CD4-positive, alpha-beta T cell (primary cell): ENCODE measurements at places on chromosomes 12 and 14. TPM values are rescaled to one million over a fixed set of nuclear protein-coding genes. Genes with fewer than 3 reads are reported as not detected.

DNA sequence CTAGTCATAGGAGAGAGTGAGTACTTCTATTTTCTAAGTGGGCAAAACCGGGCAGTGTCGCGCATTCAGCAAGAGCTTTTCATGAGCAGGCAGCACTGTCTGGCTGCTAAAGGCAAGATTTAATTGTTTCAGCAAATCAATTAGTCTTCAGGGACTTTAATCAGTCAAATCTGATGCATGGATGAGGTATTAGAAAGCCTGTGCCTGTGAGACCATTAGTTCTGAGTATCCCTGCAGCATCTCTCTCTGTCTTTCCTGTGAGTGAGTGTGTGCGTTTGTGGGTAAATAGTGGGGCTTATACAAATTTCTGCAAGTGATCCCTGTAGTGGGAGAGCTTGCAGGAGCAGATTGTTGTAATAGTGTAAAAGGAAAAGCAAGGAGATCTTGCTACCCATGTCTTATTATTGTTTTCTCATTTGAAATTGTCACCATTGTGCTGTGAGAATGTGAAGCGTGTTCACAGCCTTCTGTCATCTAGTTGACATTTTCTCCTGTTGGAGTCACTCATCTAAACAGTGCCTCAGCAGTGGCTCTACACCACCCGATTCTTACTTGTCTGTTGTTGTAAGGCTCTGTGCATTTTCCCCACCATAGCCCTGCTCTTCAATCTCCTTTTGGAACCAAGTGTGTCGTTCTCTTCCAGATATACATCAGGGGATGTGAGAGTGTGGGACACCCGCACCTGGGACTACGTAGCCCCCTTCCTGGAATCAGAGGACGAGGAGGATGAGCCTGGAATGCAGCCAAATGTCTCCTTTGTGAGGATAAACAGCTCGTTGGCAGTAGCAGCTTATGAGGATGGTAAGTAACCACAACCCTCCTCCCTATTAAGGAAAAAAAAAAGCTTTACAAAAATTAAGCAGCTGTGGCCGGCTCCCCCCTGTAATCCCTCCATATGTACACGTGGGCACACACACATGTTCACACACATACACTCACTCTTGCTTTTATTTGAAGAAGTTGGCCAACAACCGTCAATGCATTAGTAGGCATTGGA is 53.6 kb downstream of the FBXW8 start:
- H3K4me1 ChIP-seq = peaks cover 5% of the 10 kb centered on the region
- no peaks in the 10 kb centered on the region for H3K27me3 ChIP-seq
- no peak overlapping the region for H3K27ac ChIP-seq
- H3K36me3 ChIP-seq = peaks cover 21% of the 10 kb centered on the region
- no peak overlapping the region for H3K4me3 ChIP-seq

GRCh38 chr12:16579041-16579440 is 26.9 kb downstream of the LMO3 start:
- DNase-seq = no peak
- no peaks in the 10 kb centered on the region for H3K36me3 ChIP-seq
- H3K4me3 ChIP-seq = no peak overlapping the region
- no peak overlapping the region for H3K27ac ChIP-seq
- H3K4me1 ChIP-seq = no peaks in the 10 kb centered on the region

DNA sequence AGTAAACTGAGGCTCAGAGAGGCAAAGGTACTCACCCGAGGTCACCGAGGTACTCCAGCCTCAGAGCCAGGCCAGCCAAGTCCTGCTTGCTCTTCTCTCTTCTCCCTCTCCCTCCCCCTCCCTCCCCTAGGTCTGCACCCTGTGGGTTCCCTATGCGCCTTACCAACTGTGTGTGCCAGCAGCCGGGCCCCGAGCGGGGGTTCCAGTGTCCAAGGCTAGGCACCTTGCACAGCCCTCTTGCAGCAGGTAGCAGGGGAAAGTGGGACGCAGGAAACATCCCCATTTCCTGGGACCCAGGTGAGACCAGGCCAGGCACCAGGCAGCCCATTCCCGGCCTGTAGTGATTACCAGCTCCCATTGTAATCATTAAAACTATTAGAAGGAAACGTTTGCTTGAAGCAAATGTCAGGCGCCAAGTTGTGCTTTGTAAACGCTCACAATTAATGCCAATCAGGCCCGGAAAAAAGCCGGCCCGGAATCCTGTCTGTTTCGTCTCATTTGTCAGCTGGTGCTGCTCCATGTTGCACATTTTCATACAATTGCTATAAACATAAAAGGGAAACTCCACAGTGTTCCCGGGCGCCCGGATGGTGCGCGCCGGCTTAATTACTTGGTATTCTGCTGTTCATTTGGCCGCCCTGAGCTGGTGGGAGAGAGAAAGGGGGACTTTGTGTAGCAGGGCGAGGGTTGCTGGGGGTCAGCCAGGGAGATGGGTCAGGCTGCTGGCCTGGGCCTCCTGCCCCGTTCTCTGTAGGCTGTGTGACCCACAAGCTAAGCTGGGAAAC is 11.9 kb downstream of the FAM222A start:
- H3K4me1 ChIP-seq = no peaks in the 10 kb centered on the region
- H3K4me3 ChIP-seq = no peak overlapping the region
- no peaks in the 10 kb centered on the region for H3K36me3 ChIP-seq
- no peaks in the 10 kb centered on the region for H3K27me3 ChIP-seq

DNA sequence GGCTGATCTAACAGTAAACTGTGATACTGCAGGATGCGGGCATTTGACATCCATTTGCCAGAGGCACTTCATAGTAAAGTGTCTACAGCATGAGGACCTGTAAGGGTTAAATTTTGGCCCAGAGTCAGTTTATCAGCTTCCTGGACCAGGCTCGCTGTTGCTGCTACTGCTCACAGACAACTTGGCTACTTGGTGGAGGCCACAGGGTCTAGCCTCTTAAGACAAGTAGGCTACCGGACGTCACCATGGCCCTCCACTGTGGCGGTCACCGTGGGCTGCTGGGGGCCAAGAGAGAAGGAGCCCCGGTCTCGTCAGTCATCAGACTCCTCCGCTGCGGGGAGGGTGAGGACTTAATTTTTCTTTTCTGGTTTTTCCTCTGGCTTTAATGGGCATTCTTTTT is 117.3 kb upstream of the PZP start:
- H3K27me3 ChIP-seq = no peaks in the 10 kb centered on the region
- no peaks in the 10 kb centered on the region for H3K4me1 ChIP-seq
- H3K4me3 ChIP-seq = no peak overlapping the region
- no peaks in the 10 kb centered on the region for H3K36me3 ChIP-seq
- no peak overlapping the region for H3K27ac ChIP-seq

- no peak overlapping the region for H3K27ac ChIP-seq
- H3K27me3 ChIP-seq = peaks cover 31% of the 10 kb centered on the region
- no peak overlapping the region for H3K4me3 ChIP-seq
- H3K36me3 ChIP-seq = no peaks in the 10 kb centered on the region
These were observed 3.3 kb upstream of the TBC1D30 start for GRCh38 chr12:64821116-64821630.

CLEC1B gene
- total RNA-seq = not detected

GRCh38 chr14:67887478-67887877 is 67.9 kb downstream of the RAD51B start:
- H3K4me3 ChIP-seq = no peak overlapping the region
- no peaks in the 10 kb centered on the region for H3K36me3 ChIP-seq
- no peak for DNase-seq
- H3K4me1 ChIP-seq = no peaks in the 10 kb centered on the region
- H3K27ac ChIP-seq = no peak overlapping the region

TOX4 gene
- 77.4 TPM for total RNA-seq

DNA sequence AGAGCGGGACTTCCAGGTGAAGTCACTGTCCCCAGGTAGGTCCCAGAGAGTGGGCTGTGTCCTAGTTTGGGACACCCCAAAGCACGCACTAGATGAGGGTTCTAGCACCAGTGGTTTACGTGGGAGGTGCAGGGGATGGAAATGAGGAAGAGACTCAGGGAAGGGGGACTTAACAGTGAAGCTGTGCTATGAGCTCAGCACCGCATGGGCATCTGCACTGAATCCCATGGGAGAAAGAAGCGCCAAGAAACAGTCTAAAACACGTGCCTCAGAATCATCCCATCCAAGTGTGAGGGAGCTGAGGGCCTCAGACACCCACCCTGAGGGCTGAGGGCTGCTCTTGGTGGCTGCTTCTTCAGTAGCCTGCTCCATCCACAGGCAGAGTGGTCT is 71.5 kb upstream of the ZFP36L1 start:
- H3K4me1 ChIP-seq = no peaks in the 10 kb centered on the region
- DNase-seq = no peak
- H3K27ac ChIP-seq = no peak overlapping the region
- no peak overlapping the region for H3K4me3 ChIP-seq
- no peaks in the 10 kb centered on the region for H3K27me3 ChIP-seq
- H3K36me3 ChIP-seq = no peaks in the 10 kb centered on the region

DNA sequence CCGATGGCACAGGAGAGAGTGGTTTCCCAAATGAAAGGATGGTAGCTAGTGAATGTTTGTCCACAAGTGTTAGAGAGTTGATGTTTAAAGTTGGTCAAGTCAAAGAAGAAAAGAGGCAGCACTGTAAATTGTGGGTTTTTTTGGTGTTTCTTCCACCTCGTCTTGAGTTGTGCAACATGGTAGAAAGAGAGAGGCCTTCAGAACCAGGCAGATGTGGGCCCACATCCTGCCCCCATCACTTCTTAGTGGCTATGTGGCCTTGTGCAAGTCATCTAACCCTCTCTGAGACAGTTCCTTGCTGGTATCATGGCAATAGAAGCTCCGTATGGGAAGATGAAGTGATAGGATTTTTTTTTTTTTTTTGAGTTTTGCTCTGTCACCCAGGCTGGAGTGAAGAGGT is 60.8 kb downstream of the NDUFA12 start:
- no peaks in the 10 kb centered on the region for H3K36me3 ChIP-seq
- no peak overlapping the region for H3K27ac ChIP-seq
- peaks cover 33% of the 10 kb centered on the region for H3K4me1 ChIP-seq
- no peak for DNase-seq

DNA sequence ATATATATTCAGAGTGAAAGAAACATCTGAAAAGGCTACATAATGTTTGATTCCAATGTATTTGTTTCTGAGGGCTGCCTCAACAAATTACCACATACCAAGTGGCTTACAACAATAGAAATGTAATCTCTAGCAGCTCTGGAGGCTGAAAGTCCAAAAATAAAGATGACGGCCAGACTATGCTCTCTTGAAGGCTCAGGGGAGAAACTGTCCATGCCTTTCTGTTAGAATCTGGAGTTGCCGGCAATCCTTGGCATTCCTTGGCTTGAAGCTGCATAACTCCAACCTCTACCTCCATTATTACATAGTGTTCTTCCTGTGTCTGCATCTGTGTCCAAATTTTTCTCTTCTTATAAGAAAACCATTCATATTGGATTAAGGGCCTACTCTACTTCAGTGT is 68.1 kb upstream of the PLEKHG7 start:
- no peak overlapping the region for H3K27ac ChIP-seq
- no peaks in the 10 kb centered on the region for H3K27me3 ChIP-seq
- H3K4me1 ChIP-seq = no peaks in the 10 kb centered on the region
- no peak for DNase-seq
- H3K36me3 ChIP-seq = no peaks in the 10 kb centered on the region

GRCh38 chr14:58607952-58608317 is 29.8 kb upstream of the DACT1 start:
- no peak overlapping the region for H3K27ac ChIP-seq
- no peaks in the 10 kb centered on the region for H3K4me1 ChIP-seq
- DNase-seq = no peak
- no peaks in the 10 kb centered on the region for H3K27me3 ChIP-seq
- H3K36me3 ChIP-seq = no peaks in the 10 kb centered on the region

GRCh38 chr12:118346895-118347294 is 25.8 kb downstream of the TAOK3 start:
- H3K4me3 ChIP-seq = no peak overlapping the region
- no peak overlapping the region for H3K27ac ChIP-seq
- H3K36me3 ChIP-seq = no peaks in the 10 kb centered on the region

GRCh38 chr12:49619286-49619685 is 4.1 kb upstream of the PRPF40B start:
- no peak for DNase-seq
- H3K27ac ChIP-seq = no peak overlapping the region
- no peaks in the 10 kb centered on the region for H3K27me3 ChIP-seq
- H3K4me3 ChIP-seq = no peak overlapping the region
- H3K36me3 ChIP-seq = no peaks in the 10 kb centered on the region
- peaks cover 28% of the 10 kb centered on the region for H3K4me1 ChIP-seq

DNA sequence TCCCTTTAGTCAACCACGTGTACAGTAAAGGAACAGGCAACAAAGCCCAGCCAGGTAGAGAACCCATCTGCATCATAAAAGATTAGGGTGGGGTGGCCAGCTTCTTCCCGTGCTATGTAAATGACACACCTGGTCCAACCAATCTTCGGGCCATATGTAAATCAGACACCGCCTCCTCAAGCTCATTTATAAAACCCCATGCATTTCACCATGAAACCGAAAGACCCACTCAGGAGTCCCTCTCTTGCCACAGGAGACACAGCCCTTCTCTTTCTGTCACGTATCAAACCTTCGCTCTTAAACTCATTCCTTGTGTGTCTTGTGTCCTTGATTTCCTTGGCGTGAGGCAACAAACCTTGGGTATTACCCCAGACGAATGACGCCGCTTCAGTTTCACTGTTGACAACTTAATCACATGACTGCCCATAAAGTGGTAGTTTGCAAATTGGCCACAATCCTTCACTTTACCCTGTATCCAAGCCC is 59.8 kb upstream of the TBPL2 start:
- H3K4me1 ChIP-seq = no peaks in the 10 kb centered on the region
- H3K27ac ChIP-seq = no peak overlapping the region
- no peak for DNase-seq
- H3K27me3 ChIP-seq = peaks cover 3% of the 10 kb centered on the region

DNA sequence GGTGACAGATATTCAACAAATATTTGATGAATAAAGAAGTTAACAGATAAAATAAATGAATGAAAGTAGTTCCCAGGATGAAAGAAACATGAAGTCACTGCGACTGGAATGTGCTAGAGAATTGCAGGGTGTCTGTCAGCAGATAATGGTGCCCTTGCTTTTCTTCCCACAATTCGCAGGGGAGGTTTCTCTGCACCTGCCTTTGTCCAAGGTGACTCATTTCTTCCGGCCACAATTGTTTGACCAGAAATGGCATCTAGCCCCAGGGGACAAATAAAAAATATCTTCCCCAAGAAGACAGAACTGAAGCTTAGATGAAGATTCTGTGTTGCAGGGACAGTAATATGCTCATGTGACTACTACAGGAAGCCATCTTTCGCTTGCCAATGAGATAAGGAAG is 316.1 kb upstream of the TBX3 start:
- H3K27me3 ChIP-seq = no peaks in the 10 kb centered on the region
- DNase-seq = no peak
- H3K27ac ChIP-seq = no peak overlapping the region
- no peak overlapping the region for H3K4me3 ChIP-seq
- H3K36me3 ChIP-seq = no peaks in the 10 kb centered on the region

ARF3 gene
- 32.0 TPM for total RNA-seq

DNA sequence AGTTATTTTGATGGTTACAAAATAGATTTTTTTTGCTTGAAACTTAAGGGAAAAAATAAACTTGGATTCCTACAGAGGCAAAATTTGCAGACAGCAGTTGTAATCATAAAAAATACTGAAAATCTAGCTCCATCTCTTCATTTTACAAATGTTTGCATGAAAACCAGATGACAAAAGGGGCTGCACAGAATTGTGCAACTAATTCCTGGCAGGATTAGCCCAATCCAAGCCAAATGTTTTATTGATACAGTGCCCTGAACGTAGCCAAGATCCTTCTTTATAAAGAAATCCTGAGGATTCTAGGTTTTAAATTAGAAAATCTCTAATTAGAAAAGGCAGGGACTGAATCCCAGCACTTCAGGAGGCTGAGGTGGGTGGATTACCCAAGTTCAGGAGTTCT is 356.4 kb upstream of the SEL1L start:
- DNase-seq = no peak
- H3K36me3 ChIP-seq = no peaks in the 10 kb centered on the region
- no peak overlapping the region for H3K4me3 ChIP-seq
- no peak overlapping the region for H3K27ac ChIP-seq
- H3K4me1 ChIP-seq = no peaks in the 10 kb centered on the region
- H3K27me3 ChIP-seq = no peaks in the 10 kb centered on the region
